ENCODE measurements at places on chromosomes 1 and 21. TPM values are rescaled to one million over a fixed set of nuclear protein-coding genes. Genes with fewer than 3 reads are reported as not detected.

Gene GNAT2
- total RNA-seq = not detected

Gene CDK18
- total RNA-seq = 209 TPM

Gene SH2D5
- not detected for total RNA-seq

Gene DISP1
- 6.4 TPM for total RNA-seq

Gene NECTIN4
- total RNA-seq = not detected

Gene EXTL1
- total RNA-seq = 15.8 TPM

Gene TMCO4
- total RNA-seq = 8.9 TPM

DNA sequence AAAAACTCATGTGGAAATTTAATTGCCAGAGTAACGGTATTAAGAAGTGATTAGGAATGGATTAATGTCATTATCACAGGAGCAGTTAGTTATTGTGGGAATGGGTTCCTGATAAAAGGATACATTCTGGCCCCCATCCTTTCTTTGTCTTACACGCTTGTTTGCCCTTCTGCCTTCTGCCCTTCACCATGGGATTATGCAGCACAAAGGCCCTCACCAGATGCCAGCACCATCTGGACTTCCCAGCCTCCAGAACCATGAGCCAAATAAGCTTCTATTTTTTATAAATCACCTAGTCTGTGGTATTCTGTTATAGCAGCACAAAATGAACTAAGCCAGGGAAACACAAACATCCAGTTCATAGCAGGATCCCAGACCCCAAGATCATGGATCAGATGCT, 33.9 kb upstream of the POU2F1 start:
- no peak for DNase-seq

DNA sequence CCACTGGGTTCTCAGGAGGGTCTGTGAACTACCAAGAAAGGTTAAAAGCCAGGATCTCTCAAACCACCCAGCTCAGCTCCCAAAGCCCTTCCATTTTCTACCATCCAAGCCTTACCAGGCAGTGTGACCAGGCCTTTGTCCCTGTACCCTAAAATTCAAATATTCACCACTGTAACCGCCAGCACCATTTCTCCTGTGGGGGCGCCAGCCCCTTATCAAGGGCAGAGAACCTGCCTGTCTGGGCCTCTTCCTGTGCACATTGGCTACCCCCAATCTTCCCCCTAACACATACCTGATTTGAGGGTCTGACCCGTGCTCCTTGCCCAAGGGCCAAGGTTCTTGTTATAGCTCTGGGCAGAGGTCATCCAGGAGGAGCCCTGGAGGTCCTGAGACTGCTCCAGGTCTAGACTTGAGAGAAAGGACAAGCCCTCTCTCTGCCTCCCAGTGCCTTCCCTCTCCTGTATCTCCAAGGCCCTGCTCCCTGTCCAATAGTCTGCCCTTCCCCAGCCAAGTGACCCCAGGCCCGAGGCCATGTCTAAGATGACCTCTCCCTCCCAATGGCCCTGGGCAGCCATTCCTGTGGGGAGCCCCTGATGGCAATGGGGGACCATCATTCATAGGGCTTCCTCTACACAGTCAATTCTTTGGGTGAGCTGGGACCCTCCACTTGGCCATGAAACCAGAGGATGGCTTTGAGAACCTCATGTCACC, 78.5 kb downstream of the FHAD1 start:
- no peak for DNase-seq

- no peak for DNase-seq
These were observed 37.2 kb upstream of the HMGB4 start for GRCh38 chr1:33826711-33827110.

DNA sequence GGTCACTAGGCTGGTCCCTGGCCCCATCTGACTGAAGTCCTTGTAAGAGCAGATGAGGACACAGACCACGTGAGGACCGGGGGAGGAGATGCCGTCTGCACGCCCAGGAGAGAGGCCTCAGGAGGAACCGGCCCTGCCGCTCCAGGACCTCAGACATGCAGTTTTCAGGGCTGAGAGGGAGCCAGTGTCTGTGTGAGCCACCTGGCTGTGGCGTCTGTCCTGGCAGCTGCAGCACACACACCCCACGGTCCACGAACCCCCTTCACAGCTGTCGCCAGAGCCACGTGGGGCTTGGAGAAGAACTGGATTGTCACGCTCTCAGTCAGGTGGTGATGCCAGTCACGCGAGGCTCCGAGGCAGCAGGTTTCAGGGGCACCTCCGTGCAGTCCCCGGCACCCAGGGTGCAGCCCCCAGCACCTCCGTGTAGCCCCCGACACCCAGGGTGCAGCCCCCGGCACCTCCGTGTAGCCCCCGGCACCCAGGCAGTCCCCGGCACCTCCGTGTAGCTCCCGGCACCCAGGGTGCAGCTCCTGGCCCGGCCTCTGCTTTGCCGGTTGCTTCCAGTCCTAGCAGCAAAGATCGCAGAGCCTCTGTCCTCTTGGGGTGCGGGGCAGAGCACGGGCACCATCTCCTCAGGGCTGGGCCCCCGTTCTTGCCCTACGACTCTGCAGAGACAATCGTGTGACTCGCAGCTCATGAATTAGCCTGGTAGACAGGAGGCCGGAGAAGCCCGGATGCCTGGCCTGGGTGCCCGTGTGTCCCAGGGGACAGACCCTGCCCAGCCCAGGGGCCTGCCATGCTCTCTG, 19.0 kb upstream of the SUMO3 start:
- DNase-seq = peak; percentile 46

DNA sequence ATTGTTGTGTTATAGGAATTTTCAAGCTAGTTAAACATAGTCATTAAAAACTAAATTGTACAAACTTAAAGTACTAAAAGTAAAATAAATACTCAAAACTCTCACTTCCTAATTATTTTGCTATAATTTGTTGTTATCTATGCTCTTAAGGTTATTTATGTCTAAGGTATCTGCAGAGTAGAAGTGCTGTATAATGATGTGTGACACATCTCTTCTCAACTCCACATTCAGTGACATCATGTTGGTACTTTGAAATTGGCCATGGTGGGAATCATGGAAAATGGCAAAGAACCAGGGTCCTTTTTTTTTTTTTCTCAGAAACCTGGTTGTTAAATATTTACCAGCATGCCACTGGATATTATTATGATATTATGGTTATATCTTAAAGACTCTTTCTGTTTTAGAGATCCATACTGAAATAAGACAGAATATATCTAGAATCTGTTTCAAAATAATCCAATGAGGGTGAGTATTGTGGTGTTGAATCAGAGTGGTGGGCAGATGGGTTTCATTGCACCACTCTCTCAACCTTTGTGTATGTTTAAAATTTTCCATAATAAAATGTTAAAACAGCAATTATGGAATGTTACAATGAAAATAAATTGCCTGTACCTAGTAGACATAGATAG, 22.4 kb downstream of the LRRC8B start:
- no peak for DNase-seq

GRCh38 chr1:55245781-55246180, 30.6 kb upstream of the USP24 start:
- no peak for DNase-seq

- no peak for DNase-seq
These were observed 32.1 kb downstream of the JAK1 start for GRCh38 chr1:64934115-64934877.

- no peak for DNase-seq
These were observed 31.6 kb downstream of the AGT start for GRCh38 chr1:230682274-230682673.

DNA sequence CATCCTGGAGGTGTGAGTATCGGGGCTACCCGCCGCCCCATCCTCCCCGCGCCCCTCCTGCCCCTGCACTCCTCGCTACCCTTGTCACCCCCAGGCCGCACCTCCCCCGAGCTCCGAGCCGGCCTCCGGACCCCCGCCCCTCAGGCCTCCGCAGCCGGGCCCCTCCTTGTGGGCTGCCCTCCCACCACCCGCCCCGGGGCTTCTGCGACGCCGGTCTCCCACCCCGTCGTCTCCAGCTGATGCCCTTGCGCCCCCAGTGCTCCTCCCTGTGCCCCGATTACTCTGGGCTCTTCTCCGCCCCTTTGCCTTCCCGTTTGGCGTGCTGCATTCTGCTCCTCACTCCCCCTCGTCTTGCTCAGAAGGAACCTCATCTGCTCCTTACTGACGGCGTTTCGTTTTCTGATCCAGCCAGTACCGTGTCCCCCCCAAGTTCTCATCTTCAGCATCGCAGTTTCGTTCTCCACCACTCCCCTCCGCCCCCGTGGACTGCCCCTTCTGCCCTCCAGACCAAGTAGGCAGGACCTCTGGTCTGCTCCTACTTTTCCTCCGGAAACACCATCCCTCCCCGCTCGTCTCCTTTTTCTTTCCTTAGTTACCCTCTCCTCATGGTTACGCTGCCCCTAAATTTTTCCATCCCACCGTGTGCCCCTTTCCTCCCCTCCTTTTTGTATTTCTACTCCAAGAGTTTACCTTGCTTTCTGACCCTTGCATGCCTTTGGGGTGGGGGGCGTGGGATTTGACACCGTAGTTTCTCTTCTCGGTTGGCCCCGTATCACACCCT, 841 bp downstream of the SNX27 start:
- DNase-seq = no peak

- DNase-seq = no peak
These were observed 205.2 kb downstream of the MATN1 start for GRCh38 chr1:30518186-30518585.

DNA sequence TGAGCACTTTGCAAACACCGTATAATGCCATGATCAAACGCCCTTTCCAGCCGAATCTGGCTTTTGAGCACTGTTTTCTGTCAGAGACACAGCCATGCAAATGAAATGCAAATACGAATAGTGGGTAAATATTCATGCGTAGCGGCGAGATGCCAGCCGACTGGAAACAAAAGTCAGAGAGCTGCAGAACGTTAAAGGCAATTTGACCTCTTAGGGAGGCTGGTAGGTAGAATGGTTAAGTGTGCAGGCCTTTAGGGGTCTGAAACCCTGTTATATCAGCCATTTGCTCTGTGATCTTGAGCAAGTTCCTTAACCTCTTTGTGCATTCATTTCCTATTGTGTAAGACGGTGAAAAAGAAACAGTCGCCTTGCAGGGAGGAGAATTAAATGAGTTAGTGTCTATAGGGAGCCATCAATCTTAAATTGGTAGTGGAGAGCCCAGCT, 6.5 kb upstream of the SDHB start:
- no peak for DNase-seq

GRCh38 chr1:117631359-117632160, 25.7 kb downstream of the TENT5C start:
- DNase-seq = no peak

DNA sequence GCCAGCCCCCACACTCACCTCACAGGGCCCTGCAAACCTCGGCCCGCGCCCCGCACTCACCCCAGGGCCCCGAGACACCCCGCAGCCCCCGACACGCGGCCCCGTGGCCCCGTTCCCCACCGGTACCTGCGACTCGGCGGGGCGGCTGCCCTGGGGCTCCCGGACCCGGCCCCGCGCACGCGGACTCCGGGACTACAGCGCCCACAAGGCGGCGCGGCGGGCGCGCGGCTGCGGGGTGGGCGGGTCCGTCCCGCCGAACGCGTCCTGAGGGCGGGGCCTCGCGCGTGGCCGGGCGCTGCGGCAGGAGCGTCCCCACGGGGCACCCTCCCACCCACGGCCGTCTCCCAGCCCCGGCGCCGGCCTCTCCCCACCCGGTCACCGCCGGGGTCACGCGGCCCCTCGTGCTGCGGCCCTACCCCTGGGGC, at the start of gene SLC19A1:
TSS of gene SLC19A1 (minus strand) at position 199 of the 425 bp plus-strand sequence. CDS start 4,481 bp downstream, outside the sequence.
- peak; percentile 90 for DNase-seq

Data from left ventricle myocardium superior (tissue), 1 donor.